ENCODE measurements at places on chromosomes 5 and 9.

DNA sequence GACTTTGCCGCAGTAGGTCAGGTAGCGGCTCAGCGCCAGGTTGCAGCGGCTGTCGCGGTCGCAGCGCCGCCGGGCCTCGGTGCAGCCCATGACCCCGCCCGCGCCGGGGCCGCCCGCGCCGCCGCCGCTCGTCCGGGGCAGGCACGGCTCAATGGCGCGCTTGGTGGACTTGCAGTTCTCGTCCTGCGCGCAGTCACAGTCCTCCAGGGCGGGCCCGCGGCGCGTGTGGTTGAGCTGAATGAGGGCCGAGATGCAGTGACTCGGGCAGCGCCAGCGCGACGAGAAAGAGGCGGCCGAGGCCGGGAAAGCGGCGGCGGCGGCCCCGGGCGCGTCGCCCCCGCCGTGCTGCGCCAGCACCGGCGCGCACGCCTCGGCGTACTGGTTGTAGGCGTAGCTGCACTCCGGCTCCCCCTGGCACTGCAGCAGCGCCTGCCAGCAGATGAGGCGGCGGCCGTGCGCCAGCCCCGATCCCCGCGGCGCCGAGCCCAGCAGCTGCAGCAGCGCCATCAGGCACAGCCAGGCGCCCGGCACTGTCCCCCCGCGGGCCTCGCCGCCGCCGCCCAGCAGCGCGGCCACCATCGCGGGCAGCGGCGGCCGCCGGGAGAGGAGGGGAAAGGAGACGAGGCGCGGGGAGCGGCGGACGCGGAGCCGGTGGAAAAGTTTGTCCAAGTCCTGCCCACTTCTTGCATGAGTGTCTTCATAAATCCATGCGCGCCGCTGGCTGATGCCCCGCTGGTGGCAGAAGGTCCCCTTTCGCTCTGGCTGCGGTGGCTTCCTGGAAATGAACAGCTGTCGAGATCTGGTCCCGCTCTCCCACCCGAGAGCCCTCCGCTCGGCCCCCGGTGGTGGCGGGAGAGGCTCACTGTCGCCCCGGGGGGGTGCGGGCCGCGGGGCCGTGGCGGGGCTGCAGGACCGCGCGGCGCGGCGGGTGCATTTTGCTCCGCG lies 833 bp downstream of the GAS1 start:
- peak; percentile 10 for DNase-seq

DNA sequence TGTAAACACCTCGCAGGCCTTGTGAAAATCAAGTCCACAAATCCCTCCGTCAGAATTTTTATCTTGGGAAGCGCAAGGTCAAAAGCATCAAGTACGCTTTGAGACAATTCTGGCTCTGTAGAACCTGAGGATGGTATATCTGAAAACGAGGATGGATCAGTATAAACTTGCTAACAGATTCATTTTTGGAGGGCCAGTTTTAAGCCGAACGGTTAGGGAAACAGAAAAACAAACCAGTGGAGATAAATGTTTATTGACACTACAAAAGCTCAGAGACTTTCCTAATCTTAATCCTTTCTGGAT lies 352 bp upstream of the PGGT1B start:
- no peak for DNase-seq

GRCh38 chr5:168073311-168073710 lies 218.1 kb upstream of the WWC1 start:
- no peak for DNase-seq

- no peak for DNase-seq
These were observed 60.1 kb downstream of the SIL1 start for GRCh38 chr5:139138109-139138508.

DNA sequence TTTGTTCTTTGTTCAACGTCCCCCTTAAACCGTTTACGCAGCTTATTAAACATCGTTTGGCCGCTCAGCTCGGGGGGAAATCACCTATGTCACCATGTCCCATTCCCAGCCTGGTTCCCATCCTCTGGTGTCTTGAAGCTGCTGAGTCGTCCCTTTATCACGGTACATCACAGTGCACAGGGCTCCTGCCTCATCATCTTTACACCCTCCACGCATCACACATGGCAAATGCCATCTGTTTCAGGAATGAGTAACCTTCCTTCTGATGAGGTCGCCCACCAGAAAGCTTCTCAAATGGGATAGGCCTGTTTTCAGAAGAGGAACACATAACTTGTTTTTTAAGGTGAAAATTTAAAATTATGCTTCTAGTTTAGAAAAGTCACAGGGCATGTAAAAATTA lies 7.9 kb upstream of the LHX6 start:
- no peak for DNase-seq
